ENCODE measurements at places on chromosomes 5 and 9.

DNA sequence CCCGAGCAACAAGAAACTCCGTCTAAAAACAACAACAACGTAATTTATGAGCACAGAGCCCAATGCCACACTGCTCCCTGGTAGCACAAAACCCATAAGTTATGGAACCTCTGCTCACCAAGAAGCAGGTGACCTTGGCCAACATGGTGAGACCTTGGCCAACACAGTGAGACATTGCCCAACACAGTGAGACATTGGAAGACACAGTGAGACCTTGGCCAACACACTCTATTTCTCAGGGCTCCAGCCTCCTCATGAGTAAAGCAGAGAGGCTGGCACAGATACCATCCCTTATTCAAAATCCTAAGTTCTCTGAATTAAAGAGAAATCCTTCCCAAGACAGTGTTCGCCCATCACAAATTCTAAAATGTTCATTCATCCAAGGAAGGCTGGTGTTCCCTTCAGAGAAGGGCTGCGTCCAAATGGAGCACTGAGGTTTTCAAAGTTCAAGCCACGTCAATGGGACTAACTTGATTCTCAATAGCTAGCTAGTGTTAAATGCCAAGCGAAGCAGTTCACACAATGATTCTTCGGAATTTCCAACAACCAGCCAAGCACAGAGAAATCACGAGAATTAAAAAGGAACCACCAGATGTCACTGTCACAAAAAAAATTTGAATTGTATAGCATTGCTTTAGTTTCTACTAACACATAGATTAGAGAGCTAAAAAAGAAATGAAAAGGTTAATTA, 29.5 kb downstream of the TTC39B start:
- no peak for DNase-seq

DNA sequence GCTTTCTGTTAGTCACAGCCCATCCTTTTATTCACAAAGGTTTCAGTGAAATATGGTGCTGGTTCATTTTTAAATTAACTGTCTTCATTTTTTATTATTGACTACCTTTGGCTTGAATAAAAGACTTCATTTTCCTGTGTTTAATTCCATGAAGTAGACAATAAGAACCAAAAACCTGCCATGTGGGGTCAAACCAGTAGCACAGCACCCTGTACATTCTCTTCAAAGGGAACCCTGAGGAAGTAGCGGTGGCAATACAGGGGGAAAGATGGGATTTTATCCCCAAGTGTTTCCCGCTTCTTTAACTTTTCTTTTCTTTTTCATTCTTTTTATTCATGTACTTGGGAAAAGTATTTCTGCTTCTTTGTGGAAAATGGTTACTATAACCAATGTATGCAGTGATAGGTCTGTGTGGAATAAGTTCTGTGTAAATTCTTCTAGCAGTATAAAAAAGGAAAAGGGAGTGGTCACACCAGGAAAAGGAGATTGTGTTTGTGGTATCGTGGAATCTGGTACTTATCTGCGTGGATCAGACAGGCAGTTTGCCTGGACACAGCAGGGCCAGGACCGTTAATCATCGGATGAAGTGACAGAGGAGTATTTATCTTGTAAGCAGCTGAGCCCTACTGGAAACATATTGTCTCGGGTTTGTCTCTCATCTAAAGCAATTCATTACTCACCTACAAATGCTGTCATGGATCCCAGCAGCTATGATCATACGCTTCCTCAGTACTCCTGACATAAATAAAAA, 94.2 kb downstream of the PPIC start:
- no peak for DNase-seq

- no peak for DNase-seq
These were observed 283.0 kb upstream of the PCSK5 start for GRCh38 chr9:75607521-75607920.

DNA sequence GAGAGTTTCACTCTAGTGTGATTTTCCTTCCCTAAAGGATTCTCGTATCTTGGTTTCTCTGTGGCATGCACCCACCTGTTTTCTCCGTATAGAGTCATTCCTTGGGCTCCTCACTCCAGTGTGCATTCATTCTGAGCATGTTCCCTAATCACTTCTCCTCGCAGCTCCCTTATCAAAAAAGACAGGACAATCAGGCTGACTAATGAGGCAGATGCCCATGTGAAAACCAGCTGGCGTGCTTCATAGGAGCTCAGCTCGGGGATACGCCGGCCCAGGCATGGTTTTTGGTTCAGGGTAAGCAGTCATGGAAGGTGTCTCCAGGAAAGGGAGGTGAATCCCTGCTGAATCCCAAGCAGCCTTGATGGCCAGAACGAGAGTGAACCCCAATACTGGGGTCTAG, 41.2 kb upstream of the INSYN2B start:
- DNase-seq, result no peak

DNA sequence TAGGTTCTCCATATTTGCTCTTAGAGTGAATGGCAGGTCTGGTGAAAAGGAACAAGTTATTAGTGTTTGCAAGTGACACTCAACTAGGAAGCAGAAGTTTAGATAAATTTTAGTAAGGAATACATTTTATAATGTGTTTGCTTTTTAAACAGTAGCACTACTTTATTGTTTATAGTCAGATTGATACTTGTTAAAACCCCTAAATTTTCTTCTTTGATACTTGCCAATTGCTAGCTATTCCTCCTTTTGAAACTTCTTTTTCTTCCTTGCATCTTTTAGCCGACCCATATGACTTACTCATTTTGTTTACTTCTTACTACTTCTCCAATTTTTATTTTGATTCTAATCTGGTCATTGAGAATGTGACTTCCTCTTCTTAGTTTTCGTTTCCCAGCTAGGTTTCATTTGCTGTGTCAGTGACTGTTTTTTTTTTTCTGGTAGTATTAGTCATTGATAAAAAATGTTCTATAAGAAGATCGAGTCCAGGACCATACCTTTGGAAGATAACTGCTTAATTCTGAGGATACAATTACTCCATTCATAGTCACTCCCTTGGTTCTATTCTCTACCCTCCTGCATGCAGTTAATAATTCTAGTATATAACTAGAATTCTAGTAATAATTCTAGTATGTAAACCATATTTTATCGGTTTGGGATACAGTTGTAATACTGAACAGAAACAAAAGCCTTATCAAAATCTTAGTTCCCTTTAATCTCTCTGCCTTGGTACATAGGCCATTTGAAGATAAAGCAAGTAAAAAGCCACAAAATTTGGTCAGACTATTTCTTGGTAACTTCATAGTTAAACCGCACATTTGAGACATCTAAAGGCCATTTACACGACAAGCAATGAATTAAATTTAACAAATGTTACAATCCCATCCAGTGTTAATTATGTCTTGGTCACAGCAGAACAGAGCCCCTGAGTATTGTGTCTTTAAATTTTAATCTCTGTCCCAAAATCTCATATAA, 2.8 kb upstream of the RICTOR start:
- DNase-seq, result no peak

DNA sequence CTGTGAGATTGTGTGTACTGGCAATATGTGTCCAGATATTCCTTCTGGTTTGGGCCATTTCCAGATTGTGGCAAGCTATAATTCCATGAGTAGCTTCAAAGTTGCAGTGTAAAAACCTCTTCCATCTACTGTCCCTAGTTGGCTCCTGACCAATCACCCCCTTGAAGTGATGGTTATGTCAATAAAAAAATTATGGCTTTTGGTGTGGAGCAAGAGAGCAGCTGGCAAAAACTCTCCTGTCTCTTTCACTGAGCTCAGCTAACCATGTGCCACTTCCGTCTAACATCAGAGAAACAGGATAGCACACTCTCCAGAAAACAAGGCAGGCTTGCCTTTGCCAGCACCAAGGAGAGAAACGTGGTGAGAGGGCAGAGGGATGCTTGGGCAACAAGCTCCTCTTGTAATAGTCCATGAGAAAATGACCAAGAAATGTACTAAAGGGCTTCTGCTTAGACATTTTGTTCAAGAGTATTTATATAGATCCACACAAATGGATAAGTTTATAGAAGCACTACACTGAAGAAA, 914.4 kb upstream of the SEMA6A start:
- DNase-seq, result no peak

GRCh38 chr9:35619800-35620158, 1.6 kb upstream of the CD72 start:
- no peak for DNase-seq

GRCh38 chr5:39513236-39513635, 88.5 kb upstream of the DAB2 start:
- no peak for DNase-seq

DNA sequence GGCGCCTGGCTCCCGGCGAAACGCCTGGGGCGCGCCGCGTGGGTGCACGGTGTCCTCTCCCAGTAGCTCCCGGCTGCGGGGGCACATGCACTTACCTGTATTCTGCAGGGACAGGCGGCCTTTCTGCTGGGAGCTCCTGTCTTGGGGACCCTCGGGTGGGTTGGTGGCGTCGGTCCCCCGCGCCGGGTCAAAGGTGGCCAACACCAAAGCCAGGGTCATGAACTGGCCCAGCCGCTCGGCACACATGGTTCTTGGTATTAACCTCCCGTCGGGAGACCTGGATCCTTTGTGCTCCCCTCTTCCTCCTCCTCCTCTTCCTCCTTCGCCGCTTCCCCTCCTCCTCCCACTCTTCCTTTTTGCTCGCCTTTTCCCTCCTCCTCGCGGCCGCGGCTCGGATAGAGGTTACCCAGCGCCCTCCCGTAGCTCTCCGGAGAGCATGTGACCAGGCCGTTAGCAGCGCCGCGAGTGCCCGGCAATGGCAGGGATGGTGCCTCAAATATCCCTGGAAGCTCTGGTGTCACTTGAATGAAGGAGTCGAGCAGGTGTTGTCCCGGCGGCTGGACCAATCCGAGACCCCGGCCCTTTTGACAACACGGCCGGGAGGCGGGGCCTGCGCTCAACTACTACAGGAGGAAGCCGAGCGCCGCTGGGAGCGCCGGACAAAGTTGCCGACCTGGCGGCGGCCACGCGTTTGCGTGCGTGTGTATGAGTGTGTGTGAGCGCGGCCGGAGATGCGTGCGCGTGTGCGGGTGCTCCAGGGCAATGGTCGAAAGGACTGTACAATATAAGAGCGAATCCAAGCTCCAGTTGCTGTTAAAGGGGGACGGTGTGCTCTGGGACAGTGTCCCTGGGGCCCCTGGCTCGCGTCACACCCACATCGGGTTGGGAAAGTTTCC, at the start of gene STC2:
Gene STC2 (minus strand): TSS at position 467 of the 896 bp plus-strand sequence. CDS start 221 bp downstream, at position 246.
- DNase-seq, result no peak

DNA sequence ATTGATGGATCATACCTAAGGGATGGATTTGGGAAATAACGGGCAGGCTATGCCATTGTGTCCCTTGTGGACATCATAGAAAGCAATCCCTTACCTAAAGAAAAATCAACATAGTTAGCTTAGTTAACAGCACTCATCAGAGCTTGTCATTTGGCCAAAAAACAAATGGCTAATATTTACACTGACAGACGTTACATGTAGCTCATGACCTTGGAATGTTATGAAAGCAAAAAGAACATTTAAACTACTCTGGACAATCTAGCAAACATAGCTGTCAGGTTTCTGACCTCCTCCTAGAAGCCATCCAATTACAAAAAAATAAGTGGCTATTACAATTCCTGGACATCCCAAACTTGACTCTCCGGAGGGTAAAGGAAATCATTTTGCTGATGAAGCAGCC, 23.8 kb downstream of the TMEM232 start:
- no peak for DNase-seq

GRCh38 chr5:27266184-27266583, 227.8 kb upstream of the CDH9 start:
- DNase-seq, result no peak

GRCh38 chr5:174999581-174999980, 275.2 kb downstream of the MSX2 start:
- no peak for DNase-seq

- no peak for DNase-seq
These were observed 740.7 kb downstream of the CETN3 start for GRCh38 chr5:89668821-89669220.

- no peak for DNase-seq
These were observed 41.1 kb upstream of the TCF7 start for GRCh38 chr5:134073404-134073803.

DNA sequence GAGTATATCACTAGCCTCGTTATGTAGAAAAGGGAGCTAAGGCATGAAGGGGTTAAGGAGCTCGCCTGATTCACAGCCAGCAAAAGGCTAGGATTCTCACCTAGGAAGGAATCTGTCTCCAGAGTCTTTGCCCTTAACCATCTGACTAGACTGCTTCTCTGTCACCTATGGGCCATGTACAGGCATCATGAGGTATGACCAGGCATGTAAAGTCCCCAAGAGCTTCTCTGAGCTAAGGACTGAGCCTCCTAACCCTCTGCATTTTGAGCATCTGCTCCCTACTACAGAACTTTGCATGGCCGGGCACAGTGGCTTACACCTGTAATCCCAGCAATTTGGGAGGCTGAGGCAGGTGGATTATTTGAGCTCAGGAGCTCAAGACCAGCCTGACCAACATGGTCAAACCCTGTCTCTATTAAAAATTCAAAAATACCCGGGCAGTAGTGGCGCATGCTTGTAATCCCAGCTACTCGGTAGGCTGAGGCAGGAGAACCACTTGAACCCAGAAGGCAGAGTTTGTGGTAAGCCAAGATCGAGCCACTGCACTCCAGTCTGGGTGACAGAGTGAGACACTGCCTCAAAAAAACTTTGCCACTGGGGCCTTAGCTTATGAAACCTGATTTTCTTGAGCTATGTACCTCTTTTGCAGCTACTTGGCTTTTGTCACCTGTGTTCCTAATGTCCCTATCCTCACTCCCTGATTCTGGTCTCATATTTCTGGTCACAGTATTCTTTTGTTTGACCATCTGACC, 33.2 kb upstream of the IL7R start:
- DNase-seq, result no peak

- no peak for DNase-seq
These were observed 79.4 kb downstream of the FBXL7 start for GRCh38 chr5:15579193-15579990.

- peak; percentile 51 for DNase-seq
These were observed 842 bp upstream of the ANGPTL2 start for GRCh38 chr9:127123064-127123890.

GRCh38 chr5:142360607-142361120, 35.8 kb upstream of the SPRY4 start:
- DNase-seq, result peak; percentile 75

DNA sequence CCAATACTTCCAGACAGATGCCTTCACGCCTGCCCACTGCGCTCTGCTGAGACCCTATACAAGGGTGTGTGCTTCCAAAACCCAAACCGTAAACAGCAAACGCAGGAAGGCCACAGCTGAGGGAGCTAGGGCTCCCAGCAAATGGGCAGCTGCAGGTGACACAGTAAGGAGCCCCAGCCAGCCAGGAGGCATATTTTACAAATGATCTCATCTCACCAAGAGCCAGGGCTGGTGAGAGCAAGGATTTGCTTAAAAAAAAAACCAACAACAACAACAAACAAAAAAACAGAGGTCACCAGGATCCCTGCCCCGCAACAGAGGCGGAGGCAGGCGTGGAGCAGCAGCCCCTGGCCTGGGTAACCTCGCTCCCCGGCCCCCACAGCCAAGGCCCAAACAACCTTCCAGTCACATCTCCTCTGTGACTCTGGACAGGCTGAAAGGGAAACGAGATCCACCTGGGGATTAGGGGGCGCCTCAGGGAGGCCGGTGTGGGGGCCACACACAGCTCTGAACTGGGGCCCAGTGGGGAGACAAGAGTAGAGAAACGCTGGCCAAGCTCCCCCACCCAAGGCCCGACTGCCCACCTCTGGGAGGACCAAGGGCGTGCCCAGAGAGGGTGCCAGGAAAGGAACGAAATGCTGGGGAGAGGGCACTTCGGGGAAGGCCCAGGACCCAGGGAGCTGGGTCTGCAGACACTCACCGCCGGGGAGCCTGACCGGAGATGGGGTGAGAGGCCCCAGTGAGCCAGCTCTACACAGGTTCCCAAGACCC, 3.3 kb downstream of the NACC2 start:
- DNase-seq, result no peak

GRCh38 chr5:119059740-119060255, 11.1 kb upstream of the DMXL1 start:
- no peak for DNase-seq

GRCh38 chr9:124849801-124850200, 3.5 kb upstream of the WDR38 start:
- no peak for DNase-seq

GRCh38 chr9:136198605-136199083, 6.3 kb downstream of the LHX3 start:
- DNase-seq, result no peak

Measured in mucosa of gallbladder (tissue), 1 donor.